ENCODE measurements at places on chromosomes 2 and 18.

- DNase-seq = no peak
Observed at GRCh38 chr2:184413221-184413620, 185.1 kb upstream of the ZNF804A start.

- DNase-seq = no peak
Observed at GRCh38 chr2:56184500-56185011, 766 bp downstream of the CCDC85A start.

DNA sequence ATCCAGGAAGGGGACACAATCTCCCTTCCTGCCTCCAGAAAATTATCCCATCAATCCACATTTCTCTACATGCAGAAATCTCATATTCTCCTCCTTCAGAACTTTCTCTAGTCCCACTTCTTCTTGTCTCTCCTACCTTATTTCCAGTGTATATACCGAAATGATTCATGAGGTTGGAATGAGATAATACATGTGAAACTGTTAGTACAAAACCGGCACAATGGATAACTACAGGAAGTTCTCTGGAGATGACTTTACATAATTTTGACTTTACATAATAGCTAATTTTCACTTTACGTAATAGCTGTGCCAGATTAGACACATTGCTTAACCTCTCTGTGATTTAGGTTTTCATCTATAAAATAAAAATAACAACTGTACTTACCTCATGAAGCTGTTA, 801.3 kb downstream of the ERBB4 start:
- DNase-seq = no peak

- no peak for DNase-seq
Observed at GRCh38 chr2:164138750-164139149, 402.9 kb upstream of the FIGN start.

- no peak for DNase-seq
Observed at GRCh38 chr2:100396483-100396882, 21.0 kb downstream of the CHST10 start.
